NAMALWA (cell line): ENCODE measurements at places on chromosomes 2 and 18.

GRCh38 chr2:121748202-121748601 lies 7.2 kb upstream of the TSN start:
- peak; percentile 73 for DNase-seq

GRCh38 chr2:217713395-217714286 lies 289.2 kb downstream of the TNS1 start:
- DNase-seq: peak; percentile 70

GRCh38 chr2:10534514-10535250 lies 86.6 kb upstream of the ODC1 start:
- no peak for DNase-seq

DNA sequence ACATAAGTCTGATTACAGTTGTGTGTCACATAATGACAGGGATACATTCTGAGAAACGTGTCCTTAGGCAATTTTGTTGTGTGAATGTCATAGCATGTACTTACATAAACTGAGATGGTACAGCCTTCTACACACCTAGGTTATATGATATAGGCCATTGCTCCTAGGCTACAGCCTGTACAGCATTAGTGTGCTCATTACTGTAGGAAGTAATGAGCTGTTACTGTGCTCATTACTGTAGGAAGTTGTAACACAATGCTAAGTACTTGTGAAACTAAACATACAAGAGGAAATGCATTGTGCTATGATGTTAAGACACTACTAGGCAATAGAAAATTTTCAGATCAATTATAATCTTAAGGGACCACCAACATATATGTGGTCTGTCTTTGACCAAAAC lies 72.8 kb downstream of the UPP2 start:
- no peak for DNase-seq

- DNase-seq: no peak
Measured at GRCh38 chr2:176206682-176207081, 18.2 kb downstream of the HOXD1 start.

GRCh38 chr2:212299333-212299732 lies 239.3 kb downstream of the ERBB4 start:
- DNase-seq: no peak

GRCh38 chr2:12730265-12730664 lies 13.5 kb downstream of the TRIB2 start:
- no peak for DNase-seq

GRCh38 chr2:223238301-223238700 lies 186.3 kb downstream of the KCNE4 start:
- no peak for DNase-seq
